ENCODE measurements at places on chromosomes 3 and 15. TPM values are rescaled to one million over a fixed set of nuclear protein-coding genes. Genes with fewer than 3 reads are reported as not detected.

TRPC1 gene
- total RNA-seq: 102 TPM

HOMER2 gene
- total RNA-seq: 31.2 TPM

GOLGA6D gene
- under 0.01 TPM for total RNA-seq

TAGLN3 gene
- 105 TPM for total RNA-seq

EPHB3 gene
- total RNA-seq: 3.7 TPM
